ENCODE measurements at places on chromosomes 1 and 21. TPM values are rescaled to one million over a fixed set of nuclear protein-coding genes. Genes with fewer than 3 reads are reported as not detected.

DNA sequence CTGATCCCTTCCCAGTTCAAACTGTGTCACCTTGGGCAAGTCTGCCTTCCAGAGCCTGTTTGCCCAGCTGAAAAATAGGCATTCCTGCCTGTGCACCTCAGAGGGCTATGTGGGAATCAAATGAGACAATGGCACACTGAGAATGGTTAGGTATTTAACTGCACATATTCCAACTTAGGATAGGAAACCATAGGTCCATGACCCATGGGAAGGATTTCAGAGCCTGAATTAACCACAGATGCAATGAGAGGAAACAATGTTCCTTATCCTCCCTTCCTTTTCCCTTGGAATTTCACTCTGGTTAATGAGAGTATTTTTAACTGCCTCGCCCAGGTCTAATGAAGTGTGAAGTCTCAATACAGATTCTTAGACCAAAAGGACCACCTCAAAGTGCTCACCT lies 12.7 kb downstream of the PAFAH2 start:
- DNase-seq = no peak

DNA sequence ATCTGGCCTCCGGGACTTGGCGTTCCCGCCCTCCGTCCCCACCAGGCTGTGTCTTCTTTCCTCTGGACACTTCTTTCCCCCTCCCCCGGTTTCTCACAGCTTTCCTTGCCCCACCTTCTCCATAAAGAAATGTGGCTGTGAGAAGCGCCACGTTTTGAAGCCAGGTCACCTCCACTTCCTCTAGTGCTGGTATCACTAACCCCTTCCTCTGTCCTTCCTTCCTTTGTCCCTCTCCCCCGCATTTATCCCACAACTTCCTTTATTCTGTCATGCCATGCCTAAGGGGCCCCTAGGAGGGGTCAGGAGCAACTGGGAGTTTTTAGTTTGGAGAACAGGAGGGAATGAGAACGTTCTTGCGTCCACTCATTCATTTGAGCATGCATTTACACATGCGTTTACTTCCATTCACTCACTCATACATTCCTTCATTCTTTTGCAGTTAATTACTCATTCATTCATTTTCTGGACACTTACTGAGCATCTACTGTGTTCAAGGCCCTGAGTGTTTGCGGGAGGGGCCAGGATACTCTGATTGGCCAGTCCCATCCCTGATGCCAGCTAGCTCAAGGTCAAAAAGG lies 5.0 kb upstream of the ACOT11 start:
- DNase-seq = no peak

DNA sequence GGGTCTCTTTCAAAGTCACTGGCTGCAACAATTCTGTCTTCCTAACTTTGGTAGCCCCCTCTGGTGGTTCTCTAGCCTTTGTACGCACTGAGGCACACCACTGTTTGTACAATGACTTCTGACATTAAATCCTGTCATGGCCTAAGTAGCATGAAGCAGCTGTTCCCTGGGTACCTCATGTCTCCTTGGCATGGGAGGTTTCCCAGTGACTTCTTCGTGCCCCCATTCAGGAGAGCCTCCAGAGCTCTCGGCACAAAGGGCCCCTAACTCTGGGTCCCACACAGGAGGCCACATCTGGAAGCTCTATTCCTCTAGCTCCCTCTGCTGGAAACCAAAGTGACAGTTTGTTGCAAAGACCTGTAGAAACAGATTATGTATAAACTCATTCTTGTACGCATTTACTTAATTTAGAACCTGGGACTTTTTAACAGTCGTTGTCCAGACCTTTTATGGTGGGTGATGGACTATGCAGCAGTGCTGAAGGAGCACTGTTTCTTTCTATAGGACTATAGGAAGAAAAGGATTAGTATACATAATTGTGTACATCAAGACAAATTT lies 13.4 kb downstream of the SWT1 start:
- DNase-seq = peak; percentile 60

DNA sequence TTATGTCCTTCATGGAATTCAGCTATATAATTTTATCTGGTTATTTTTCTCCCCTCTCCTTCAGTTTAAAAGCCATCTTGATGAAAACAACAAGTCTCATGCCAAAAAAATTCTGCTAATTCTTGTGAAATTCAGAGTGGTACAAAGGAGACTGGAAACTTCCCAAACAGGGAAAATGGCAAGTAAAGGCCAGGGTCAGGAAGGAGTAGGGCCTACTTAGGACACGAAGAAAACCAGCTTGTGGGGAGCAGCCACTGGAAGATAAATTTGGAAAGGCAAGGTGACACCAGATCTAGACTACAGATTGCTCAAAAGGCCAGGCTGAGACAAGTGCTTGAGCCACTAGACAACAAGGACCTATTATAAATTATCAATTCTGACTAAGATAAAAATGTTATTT lies 6.4 kb downstream of the TSTD1 start:
- DNase-seq = no peak

DNA sequence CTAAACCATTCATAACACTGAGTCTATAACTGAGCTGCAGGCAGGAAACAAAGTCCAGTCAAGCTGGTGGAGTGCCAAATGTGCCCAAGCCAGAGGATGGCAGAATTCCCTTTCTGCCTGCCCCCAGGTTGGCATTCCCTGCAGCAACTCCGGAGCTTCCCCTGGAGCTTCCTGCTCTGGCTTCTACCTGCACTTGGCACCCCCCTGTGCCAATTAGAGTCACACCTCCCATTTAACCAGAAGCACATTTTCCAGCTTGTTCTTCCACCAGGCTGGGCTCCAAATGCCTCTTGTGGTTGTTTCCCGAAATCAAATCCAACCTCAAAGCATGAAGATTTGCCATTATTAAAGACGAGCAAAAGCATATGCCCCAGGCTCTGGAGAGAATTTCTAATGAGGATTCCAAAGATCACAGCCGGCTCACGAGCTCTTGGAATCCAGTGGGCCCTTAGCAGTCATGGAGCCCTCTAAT lies 294.5 kb downstream of the RRAGC start:
- no peak for DNase-seq

Gene KAZN
- polyA plus RNA-seq = 43.2 TPM

Gene PMF1
- polyA plus RNA-seq = 86.1 TPM

Gene NHLH1
- 0.08 TPM for polyA plus RNA-seq

Gene LCE2A
- not detected for polyA plus RNA-seq

Gene MROH9
- not detected for polyA plus RNA-seq

All from right renal pelvis (tissue), 4 donors.